ENCODE measurements at places on chromosomes 12 and 14. TPM values are rescaled to one million over a fixed set of nuclear protein-coding genes. Genes with fewer than 3 reads are reported as not detected.

GRCh38 chr12:14362352-14362751 lies 3.1 kb upstream of the ATF7IP start:
- no peaks in the 10 kb centered on the region for H3K36me3 ChIP-seq
- H3K27me3 ChIP-seq = no peaks in the 10 kb centered on the region
- no peak overlapping the region for H3K27ac ChIP-seq
- no peak for DNase-seq
- H3K4me1 ChIP-seq = peaks cover 11% of the 10 kb centered on the region
- no peak overlapping the region for H3K4me3 ChIP-seq

- no peak for DNase-seq
- no peak overlapping the region for H3K4me3 ChIP-seq
- peaks cover 67% of the 10 kb centered on the region for H3K36me3 ChIP-seq
Observed at GRCh38 chr12:46200551-46200950, 68.3 kb downstream of the SLC38A1 start.

DNA sequence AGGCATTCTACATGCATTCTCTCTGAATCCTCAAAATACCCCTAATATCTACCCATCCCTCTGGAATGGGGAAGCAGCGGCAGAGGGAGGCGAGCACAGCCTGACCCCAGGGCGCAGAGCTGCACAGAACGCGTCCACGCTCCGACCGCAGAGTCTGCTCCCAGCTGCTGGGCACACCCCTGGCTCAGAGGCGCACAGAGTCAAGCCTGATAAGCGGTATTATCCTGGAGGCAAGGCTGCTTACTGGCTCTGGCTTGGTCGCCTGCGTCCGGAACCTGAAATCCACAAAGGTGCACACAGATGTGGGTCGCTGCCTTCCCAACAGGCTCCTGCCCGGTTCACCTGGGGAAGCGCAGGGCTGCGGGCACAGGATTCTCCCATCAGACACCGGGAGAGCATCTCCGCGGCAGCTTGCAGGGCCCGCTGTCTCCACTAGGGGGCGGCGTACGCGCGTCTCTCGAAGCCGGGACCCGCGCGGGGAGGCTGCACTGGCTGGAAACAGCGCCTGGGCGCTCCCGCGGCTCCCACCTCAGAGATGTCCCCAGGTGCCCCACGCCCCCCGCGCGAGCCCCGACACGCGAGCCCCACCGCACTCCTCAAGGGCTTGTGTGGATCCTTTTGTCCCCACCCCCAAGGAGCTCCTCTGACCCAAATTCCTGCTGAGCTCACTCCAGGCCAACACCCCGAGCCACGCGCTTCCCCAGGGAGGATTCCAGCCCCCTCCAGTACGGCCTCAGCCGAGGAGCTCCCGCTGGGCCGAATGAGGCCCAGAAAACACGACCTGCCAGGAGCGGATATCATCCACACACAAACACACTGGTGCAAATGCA lies 120.1 kb upstream of the FZD10 start:
- no peak for DNase-seq
- H3K4me1 ChIP-seq = no peaks in the 10 kb centered on the region
- no peak overlapping the region for H3K4me3 ChIP-seq

Gene EID3
- total RNA-seq = 8.3 TPM

Gene TCP11L2
- total RNA-seq = 13.0 TPM

Gene FBLN5
- 0.96 TPM for total RNA-seq

Gene RIN3
- 46.0 TPM for total RNA-seq

Gene TBC1D30
- total RNA-seq = 1.7 TPM

All from CD8-positive, alpha-beta memory T cell (primary cell).